NCI-H226 (cell line): ENCODE measurements at places on chromosomes 11 and 22.

DNA sequence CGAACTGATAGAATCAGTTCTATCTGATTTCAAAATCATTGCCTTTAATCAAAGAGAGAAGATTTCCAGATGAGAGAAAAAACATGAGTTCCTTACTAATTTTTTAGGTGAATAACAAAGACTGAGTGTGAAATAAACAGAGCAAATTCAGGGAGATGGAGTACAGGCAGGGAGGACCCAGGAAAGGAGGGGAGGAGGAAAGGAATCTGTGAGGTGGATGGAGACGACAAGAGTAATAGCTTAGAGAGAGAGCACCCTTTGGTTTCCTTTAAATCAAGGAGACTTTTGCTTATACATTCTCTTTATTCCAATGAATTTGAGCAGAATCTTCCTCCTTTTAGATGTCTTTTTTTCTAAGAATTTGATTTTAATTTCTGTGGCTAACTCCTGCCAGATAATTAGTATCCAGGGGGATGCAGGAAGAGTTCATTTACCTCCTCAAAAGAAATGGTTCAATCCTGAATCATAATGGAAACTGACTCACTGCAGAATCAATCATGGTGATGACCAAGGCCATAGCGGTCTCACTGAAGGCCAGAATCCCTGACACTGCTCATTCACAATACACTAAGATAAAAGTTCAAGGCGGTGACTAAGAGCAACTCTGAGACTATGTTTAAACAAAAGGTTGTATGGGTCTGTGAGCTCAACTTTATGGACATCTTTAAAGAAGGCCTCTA lies 234.0 kb upstream of the ZC3H12C start:
- peak; percentile 82 for DNase-seq

- DNase-seq = no peak
These were observed 2.3 kb upstream of the OR5B12 start for GRCh38 chr11:58444300-58444699.

DNA sequence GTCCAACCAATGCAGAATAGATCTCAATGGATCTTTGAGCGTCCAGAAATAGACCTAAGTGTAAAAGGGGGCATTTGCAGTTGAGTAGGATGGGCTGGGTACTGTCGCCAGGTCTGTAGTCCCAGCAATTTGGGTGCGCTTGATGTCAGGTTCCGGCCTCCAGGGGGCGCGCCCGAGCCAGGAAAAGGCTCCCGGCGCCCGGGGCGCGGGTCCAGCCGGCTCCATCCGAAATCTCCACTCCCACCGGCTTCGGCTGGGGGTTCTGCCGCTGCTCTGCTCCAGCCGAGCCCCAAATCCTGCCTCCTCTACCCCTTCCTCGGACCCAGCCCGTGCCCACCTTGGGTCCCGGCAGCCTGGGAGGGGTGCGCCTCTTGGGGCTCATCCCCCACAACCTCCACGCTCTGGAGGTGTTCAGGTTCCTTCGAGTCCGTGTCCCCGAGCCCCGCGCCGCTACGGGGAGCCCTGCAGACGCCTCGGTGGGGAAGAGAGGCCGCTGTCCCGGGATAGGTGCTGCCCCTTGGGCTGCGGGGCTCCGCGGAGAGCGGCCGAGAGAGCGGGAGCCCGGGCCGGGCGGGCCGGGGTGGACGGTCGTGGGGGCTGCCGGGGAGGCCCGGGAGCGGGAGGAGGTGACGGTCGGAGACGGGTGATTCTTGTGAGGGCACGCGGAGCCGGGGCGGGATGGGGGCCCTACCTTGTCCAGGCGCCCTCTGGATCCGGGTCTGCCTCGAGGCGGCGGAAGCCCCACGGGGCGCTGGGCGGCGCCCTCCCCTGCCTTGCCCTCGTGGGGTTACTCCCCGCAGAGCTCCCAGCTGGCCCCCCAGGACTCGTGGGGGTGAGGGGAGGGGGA lies 13.0 kb upstream of the CYB5R3 start:
- DNase-seq = peak; percentile 13

- DNase-seq = no peak
These were observed 5.3 kb downstream of the SLC37A2 start for GRCh38 chr11:125068368-125068767.

- no peak for DNase-seq
These were observed 88.1 kb downstream of the PIWIL4 start for GRCh38 chr11:94655291-94655690.

DNA sequence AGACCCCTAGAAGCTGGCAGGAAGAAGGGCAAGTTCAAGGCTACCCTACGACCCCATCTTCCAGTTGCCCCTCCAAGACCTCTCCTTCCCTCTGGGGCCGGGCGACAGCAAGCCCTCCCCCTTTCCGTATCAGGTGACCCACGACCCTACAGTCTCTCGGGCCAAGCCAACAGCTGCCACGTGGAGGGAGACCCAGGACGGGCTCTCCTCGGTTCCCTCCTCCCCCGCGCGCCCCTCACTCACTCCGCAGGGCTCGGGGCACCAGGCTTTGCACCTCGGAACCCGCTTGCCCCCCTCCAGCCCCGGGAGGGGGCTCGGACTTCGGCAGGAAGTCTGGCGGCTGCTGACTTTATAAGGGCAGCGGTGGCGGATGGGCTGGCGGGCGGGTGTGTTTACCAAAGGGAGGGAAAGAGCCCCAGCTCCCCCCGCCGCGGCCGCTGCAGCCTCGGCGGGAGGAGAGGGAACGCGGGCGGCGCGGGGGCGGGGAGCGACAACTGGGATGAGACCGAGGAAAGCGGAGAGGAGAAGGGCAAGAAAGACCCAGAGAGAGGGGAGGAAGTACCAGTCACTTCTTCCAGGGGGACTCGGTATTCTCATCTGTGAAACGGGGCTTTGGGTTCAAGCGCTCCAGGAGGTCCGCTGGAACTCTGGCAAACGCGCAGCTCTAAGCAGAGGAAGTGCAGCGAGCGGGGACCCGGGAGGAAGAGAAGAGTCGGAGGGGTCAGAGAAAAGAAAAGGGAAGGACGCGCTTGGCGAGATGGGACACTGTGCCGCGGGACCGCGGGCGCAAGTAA lies 767 bp downstream of the SLC43A1 start:
- no peak for DNase-seq

DNA sequence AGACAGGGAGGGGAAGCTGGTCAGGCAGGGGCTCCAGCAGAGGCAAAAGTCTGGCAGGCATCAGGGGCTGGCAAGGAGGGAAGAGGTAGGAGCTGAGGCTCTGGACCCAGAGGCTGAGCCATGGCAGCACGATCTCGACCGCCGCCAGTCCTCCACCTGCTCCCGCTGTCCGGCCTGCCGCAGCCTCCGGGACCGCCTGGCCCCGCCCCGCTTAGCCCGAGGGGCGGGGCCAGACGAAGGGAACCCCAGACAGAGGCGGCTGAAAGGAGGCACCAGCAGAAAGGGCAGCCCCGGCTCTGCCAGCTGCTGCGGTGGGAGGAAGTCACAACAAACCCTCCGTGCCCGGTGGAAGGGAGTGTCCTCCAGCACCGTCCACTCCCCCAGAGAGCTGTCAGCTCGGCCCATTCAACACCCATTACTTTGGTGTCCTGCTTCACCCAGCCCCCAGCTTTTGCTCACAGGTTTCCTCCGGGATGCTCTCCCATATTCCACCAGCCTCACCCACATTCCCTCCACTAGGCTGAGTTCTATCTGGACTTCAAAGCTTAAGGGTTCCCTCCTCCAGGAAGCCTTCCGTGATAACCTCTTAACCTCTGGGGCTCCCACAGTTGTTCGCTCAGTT lies at the start of gene MFNG:
Gene MFNG, minus strand, starts transcription at position 161 of the 622 bp plus-strand sequence. CDS start 207 bp downstream, outside the sequence.
- peak; percentile 81 for DNase-seq

GRCh38 chr11:119320776-119321524 lies 4.0 kb upstream of the MCAM start:
- peak; percentile 59 for DNase-seq

- no peak for DNase-seq
These were observed 30.4 kb downstream of the CYP2R1 start for GRCh38 chr11:14861680-14862079.
